Stimulated activated CD8-positive, alpha-beta memory T cell treated with anti-CD3 and anti-CD28 coated beads, Interleukin-4, amount 100 ng/mL, for 1 hour (primary cell): ENCODE measurements at places on chromosomes 4 and X.

DNA sequence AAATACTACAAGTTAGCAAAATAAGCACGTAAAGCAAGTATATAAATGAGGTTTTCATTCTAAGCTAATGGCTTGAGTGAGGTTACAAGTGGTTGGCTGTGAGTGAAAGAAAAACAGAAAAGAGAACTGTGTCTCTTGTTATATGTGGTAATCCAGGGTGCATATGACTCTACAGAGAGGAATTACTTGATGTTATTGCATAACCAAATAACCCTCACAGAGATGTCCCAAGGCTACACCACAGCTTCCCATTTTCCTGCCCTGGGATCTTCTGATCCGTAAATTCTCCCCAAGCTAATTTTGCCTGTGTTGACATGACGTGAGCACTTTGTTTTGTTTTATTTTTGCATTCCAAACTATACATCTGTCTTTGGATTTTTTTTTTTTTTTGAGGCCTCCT lies 470.0 kb upstream of the INTU start:
- no peak for DNase-seq

DNA sequence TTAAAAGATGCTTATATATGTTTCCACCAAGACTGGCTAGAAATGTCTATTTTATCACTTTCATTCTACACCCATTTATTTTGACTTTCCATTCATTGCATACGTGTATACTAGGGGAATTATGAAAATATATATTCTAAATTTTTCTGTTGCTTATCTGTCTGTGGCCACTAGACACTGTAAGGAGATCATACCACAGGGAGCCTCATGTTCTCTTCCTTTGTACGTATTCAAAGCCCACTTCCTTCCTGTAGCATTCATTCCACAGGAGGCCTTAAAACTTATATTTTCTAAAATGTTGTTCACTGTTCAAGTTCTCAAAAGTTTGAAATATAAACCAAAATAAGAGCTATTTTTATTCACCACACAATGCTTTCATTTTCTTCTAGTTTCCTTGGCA lies 1848.9 kb upstream of the TENM3 start:
- no peak for DNase-seq

DNA sequence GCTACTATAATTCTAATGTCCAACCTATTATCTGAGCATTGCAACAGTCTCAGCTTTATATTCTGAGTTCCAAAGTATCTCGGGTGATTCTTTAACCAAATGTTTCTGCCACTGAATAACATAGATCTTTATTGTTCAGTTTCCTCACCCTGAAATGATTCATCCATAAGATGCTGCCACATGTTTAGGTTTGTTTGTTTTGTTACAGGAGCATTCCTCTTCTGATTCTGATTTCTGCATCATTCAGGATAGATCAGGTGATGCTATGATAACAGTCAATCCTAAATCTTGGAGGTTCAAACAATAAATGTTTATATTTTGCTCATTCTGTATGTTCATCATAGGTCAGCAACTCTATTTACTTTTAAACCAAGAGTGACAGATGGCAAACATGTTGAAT lies 927.6 kb downstream of the PCDH7 start:
- DNase-seq: no peak

DNA sequence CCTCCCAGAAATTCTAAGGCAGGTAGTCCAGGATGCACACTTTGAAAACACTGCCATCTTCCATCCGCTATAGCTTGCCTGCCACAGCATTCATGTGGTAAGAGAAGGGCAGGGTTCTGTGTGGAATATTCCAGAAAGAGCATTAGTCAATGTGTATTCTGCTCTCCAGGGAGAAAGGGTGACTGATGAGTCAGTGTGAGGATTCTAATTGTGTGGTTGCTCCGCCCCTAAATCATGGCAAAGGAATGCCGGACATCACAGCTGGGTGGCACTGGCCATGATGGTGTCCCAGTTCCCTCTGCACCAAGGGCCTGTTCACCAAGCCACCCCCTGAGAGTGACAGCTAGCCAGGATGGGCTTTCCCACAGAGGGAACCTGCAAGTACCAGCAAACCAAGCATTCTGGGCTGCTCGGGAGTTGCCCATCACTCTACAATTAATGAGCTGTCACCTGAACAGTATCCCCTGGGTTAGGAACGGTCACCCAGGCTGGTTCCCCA lies 9.5 kb downstream of the IDS start:
- DNase-seq: no peak

- no peak for DNase-seq
These were observed at the start of gene MMRN1 for GRCh38 chr4:89894649-89895550. MMRN1 (plus strand) TSS chr4:89894854; CDS start chr4:89894972, 118 bp downstream.

DNA sequence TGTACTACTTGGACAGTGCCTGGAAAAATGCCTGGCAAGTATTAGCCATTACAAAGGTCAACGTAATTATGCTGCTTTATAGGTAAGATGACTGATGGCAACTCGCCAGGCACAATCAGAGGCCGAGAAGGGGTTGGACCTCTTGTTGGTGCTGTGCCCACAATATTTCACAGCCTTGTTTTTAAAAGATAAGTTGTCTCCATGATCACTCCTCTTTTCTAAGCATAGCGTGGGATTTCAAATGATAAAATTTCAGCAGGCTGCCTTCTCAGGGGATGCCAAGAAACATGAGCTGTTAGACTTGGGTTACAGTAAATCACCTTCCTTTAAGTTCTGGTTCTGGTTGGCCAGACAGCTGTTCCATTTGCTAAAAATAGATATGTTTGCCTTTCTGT lies 26.9 kb downstream of the HOPX start:
- DNase-seq: no peak

- no peak for DNase-seq
These were observed 47.2 kb downstream of the RAB33B start for GRCh38 chr4:139501117-139501516.

GRCh38 chr4:125243789-125244397 lies 70.9 kb upstream of the FAT4 start:
- no peak for DNase-seq

GRCh38 chr4:56799161-56799759 lies 22.2 kb downstream of the SPINK2 start:
- DNase-seq: no peak

DNA sequence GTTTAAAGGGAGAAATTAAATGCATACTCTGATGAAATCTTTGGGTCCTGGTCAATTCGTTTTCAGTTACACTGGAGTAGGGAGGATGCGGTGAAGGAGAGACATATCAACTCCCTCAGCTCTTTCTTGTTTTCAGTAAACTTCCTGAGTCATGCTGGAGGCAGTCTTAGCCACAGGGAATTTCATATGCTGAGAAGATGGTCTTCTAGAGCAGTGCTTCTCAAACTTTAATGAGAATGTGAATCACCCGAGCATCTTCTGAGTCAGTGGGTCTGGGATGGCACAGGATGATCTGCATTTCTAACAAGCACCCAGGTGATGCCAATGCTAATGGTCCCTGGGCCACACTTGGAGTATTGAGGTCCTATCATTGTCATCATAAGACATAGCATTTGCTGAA lies 214.5 kb downstream of the KIT start:
- no peak for DNase-seq
